LoVo (cell line): ENCODE measurements at places on chromosomes 5 and 9.

DNA sequence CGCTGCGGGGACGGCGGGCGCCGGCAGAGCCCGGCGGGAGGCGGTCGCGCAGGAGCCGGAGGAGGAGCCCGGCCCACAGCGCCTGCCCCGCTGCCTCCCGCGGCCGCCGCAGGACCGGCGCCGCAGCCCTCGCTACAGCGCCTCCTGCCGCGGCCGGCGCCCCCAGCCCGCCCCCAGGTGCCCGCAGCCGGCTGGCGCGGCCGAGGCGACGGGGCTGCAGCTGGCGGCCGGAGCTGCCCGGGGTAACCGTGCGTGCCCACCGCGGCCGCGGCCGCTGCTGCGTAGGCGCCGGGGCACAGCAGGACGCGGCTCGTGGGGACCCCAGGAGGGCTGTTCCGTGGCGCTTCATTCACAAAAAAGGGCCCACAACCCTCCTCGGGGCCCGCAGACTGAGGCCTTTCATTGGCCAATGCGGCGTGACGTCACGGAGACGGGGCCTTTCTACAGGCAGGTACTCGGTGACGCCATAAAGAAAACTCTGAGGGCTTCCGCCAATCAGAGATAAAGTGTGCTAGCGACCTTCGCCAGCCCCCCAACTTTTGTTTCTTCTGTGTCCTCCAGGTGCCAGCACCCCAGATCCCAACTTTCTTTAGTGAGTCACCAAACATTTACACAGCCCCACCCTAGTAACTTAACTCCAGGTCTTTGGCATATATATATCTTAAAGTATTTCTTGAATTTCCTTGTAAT is at the start of gene CDC14B:
TSS of gene CDC14B (minus strand) at position 353 of the 690 bp plus-strand sequence. CDS start 465 bp downstream, outside the sequence.
- peak; percentile 97 for DNase-seq

- no peak for DNase-seq
Measured at GRCh38 chr5:140258873-140259272, 44.0 kb downstream of the PFDN1 start.

DNA sequence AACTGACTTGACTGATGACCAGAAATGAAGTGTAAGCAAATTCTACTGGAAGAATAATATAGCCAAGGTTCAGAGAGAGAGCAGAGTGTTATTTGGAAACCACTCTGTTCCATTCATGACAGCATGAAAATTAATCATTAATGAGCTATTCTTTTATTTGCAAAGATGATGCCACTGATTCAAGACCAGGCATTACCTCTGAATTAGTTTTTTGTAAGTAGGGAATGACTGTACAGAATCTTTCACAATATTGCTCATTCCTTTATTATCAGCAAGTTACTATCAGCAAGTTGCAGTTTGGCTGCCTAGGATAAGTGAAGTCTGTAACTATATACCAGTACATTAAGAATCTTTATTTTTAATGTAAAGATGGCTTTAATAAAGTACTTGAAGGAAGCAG is 75.1 kb upstream of the RGMB start:
- no peak for DNase-seq

DNA sequence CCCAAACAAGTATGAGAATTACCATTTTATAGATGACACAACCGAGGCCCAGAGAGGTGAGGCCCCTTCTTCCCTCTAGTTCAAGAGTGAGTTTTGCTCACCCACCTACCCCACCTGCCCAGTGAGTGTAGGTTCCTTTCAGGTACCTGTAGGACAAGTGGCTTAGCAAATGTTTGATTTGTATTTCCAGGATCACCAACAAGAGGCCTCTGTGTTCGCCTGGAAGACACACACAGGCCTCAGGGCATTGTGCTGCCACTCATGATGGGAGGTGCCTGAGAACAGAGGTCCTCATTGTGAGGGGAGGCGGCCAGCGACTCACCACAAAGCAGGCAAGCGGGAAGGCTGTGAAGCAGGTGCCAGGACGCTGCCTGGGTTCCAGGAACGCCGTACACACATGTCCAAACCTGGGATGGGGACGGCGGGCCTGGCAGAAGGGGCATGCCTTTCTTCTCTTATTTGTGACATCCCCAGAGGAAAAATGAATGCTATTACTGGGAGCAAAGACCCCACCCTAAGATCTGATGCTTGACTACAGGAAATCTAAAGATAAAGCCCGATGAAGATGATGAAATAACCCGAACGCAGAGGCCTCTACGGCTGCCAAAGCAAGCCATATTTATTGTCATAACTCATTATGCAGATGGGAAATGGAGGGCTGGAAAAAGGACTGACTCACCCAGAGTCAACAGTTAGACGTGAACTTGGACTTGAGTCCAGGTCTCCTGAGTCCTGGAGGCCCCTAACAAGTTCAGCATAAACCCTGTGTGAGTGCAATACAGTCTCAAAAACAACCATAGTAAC is 60.2 kb upstream of the SLC25A51 start:
- DNase-seq = peak; percentile 58

- DNase-seq = no peak
Measured at GRCh38 chr5:62689599-62690368, 111.2 kb downstream of the LRRC70 start.

GRCh38 chr5:73974871-73975360 is 348.9 kb downstream of the ARHGEF28 start:
- no peak for DNase-seq

GRCh38 chr5:170750791-170751190 is 32.7 kb upstream of the GABRP start:
- no peak for DNase-seq

- no peak for DNase-seq
Measured at GRCh38 chr5:108093186-108093585, 288.7 kb downstream of the FBXL17 start.

DNA sequence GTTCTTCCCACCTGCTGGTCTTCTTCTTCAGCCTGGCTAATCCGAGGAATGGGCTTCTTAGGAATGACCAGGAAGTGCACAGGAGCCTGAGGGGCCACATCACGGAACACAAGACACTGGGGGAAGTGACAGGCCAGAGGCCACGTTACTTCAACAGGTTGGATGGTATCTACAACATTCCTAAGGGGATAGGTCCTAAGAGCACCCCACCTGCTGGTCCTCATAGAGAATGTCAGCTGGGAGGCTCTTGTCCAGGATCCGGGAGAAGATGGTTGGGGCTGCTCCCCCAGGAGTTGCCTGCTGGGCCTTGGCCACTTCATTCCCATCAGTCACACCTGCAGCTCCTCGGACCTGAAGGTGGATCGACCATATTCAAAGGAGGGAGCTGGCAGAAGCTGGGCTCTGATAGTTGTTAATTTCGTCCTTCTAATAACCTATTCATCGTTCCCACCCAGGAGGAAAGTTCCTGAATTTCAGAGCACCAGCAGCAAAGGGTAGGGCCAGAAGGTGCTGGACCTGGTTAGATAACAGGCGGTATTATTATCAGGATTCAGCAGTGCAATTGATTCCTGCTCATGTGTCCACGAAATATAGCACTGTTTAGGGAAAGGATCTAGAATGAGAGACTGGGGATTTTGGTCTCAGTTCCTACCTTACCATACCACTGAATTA is 1.3 kb downstream of the HINT2 start:
- DNase-seq = peak; percentile 49

- DNase-seq = no peak
Measured at GRCh38 chr5:168583742-168584482, 4.7 kb upstream of the PANK3 start.

DNA sequence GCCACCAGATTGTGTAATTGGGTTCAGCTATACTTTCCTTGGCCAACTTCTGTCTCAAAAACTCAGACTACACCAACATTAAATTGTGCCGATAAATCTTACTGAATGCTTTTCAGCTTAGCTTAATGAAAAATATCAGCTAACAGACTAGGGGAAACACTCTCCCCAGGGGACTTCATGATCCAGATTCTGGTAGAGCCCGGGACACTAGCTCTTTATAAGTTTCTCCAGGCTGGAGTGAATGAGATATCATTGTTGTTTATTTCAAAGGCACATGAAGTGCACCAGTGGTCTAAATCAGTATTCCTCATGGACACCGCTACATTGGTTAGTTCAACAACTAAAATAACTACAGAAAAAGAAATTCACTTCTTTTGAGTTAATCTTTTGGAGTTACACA is 10.5 kb upstream of the LHFPL2 start:
- DNase-seq = no peak

GRCh38 chr9:4970970-4971641 is 14.0 kb upstream of the JAK2 start:
- no peak for DNase-seq

DNA sequence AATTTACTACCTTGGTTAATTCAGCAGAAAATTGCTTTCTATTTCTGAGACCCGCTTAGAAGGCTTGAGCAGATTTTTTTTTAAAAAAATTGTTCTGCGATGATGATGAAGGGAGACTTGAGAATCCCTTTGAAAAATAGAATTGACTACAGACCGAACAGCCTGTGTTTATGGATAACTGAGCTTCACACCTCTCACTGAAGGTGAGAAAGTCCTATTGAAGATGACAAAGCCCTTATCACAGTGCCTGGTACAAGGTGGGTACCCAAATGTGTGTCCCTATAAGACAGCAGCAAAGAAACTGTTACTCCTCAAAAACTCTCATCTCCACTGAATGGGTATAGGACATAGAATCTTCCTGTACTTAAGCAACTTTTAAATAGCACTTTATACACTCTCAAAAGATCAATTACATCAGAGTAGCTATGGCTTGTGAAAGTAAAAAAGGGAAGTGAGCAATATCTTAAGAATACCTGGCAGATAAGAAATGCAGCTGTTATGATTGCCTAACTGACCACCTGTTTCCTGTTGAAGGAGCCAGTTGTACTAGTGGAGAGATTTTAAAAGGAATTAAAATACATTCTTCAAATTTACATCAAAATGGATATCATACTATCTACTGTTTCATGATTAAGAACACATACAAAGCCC is 419.7 kb downstream of the CHSY3 start:
- DNase-seq = no peak

GRCh38 chr5:141439411-141440141 is 9.3 kb downstream of the PCDHGA12 start:
- no peak for DNase-seq

DNA sequence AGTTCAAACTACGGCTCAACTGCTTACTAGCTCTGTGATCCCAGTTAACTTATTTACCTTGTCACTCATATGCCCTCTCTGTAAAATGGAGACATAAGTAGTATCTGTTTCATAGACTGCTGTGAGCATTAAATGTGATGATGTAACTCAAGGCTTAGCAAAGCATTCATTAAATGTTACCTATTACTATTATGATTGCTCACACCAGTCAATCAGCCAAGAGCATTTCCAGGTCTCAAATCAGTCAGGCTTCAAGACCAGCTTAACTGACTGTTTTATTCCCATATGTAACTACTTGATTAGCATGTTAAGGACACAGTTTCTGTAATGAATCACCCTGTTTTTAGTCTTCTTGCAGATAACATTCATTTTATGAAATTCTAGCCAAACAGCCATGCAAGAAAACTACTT is 413.3 kb downstream of the MLLT3 start:
- no peak for DNase-seq

DNA sequence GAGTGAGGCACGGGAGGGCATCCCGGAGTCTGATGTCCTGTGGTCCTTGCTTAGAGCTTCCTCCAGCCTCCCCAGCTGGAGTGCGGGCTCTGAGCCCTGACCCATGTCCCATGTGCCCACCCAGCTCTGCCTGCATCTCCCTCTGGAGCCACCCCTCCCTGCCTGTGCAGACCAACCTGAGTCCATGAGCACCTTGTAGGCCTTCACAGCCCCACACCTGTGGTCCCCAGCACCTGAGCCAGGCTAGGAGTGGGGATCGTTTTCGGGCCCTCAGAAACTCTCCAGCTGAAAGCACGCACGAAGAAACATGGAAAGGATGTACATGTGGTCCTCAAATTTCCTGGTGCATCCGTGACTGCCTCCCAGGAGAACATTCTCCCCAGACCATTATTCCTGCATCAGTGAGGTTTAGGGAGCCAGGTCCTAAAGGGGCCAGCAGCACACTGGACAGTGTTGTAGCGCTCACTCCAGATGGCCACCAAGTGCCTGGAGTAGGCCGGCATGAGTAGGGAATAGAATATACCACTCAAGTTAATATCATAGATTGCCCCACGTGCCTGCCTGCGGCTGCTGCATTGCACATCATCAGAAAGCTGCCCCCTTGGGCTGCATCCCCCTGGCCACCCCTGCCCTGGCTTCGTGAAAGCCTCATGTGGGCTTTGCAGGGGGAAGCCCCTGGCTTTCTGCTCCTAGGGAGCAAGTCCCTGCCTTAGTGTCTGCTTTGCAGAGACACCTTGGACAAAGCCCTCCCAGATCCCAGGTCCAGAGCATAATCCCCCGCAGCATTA is 80.6 kb downstream of the WNK2 start:
- no peak for DNase-seq

DNA sequence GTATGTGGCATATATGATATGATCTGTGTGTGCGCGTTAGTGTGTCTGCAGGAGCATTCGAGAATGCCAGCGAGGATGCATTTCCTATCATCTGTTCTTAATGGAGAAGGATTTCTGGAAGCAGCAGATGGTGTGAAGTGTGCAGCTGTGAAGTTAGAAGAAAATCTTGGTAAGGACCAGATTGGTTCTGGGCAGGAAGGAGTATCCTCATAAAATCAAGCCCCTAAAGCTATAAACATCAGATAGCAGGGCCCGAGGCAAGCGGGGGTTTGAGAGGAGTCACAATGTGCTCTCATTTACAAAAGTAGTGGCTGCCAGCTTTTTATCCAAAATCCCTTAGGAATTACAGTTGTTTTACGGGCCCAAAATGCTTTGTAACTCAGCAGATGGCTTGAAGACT is 40.0 kb downstream of the DAPK1 start:
- DNase-seq = no peak
